T-helper 9 cell (primary cell): ENCODE measurements at places on chromosomes 5 and 9.

- DNase-seq, result no peak
Observed at GRCh38 chr9:122186777-122187470, 27.2 kb downstream of the MORN5 start.

GRCh38 chr5:139799359-139799758, 3.8 kb downstream of the PSD2 start:
- no peak for DNase-seq

GRCh38 chr9:127921557-127922120, 4.8 kb upstream of the ST6GALNAC4 start:
- DNase-seq, result peak; percentile 78

- DNase-seq, result no peak
Observed at GRCh38 chr9:93959739-93960154, 4.6 kb upstream of the BARX1 start.

- DNase-seq, result no peak
Observed at GRCh38 chr5:168407211-168407610, 79.1 kb upstream of the RARS1 start.

DNA sequence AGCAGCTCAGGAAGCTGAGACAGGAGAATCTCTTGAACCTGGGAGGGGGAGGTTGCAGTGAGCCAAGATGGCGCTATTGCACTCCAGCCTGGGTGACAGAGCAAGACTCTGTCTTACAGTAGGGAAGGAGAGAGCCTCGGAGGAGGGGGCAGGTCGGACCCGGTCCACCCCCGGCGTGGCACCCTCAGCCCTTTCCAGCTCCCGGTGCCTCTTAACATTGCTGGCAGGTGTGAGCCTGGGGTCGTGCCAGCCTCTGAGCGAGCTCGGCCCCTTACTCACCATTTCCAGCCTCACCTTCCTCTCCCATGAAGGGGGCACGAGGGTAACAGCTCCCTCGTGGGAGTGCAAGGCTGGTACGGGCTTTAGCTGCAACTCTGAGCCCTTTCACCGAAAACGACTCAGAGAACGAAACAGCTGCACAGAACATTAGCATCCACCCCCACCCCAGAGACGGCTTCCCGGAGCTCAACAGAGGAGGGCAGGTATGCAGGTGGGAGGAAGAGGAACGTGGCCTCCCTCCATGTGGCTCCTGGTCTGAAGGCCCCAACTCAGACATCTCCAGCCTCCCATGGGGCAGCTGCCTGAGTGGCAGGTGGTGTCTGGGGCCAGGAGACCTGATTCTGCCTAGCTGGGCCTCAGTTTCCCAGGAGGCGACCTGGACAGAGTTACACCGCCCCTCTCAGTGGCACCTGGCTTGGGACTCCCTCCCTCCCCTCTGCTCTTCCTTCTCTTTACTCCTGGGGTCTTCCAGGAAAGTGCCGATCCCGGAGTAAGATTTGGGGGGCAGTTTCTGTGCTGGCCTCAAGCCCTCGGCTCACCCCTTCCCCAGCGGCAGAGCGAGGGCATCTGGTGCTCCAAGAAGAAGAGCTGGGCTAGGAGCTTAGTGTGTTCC, 28.5 kb upstream of the ABO start:
- no peak for DNase-seq

GRCh38 chr5:126676195-126676624, 75.5 kb downstream of the PHAX start:
- DNase-seq, result peak; percentile 40

DNA sequence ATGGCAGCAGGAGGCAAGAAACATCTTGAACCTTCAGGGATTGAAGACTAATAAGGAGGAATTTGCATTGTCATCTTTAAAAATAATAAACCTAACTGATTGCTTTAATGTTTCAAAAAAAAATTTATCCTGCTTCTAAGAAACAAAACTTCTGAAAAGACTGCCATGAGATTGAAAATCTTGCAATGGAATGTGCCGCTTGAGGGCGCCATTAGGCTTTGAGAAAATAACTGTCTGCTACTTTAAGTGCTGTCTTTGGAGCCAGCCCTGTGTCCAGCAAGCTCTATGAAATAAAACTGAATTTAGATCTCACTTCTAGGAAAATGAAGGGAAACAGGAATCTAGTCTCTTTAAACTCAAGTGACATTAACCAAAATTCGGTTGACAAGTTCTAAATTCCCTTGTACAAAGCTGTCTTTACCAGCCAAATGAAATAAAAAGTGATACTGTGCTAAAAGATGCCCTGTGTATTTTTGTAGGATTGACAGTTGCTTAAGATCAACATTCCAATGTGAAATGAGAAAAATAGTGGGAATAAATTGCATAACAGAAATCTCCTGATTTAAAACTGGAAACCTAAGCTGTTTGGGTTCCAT, 79.4 kb downstream of the ESM1 start:
- DNase-seq, result peak; percentile 64

DNA sequence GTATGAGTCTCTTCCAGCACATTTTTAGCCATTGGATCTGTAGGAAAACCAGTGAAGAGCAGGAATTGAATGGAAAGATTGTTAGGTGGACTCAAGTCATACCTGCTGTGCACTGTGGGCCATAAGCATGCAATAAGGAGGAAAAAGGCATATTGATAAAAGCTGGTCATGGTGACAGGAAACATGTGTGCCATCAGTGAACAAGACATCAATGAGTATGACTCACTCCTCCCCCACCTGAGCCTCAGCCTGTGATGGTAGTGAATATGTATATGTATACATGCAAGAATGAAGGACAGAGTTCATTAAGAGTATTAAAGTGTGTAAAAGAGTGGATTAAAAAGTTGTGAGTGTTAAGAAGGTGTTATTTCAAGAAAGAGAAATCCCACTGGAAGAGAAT, 164.5 kb downstream of the TMEM38B start:
- DNase-seq, result no peak

- no peak for DNase-seq
Observed at GRCh38 chr9:131673068-131673467, 66.8 kb downstream of the RAPGEF1 start.

GRCh38 chr5:94575196-94575595, 43.2 kb downstream of the KIAA0825 start:
- DNase-seq, result no peak

DNA sequence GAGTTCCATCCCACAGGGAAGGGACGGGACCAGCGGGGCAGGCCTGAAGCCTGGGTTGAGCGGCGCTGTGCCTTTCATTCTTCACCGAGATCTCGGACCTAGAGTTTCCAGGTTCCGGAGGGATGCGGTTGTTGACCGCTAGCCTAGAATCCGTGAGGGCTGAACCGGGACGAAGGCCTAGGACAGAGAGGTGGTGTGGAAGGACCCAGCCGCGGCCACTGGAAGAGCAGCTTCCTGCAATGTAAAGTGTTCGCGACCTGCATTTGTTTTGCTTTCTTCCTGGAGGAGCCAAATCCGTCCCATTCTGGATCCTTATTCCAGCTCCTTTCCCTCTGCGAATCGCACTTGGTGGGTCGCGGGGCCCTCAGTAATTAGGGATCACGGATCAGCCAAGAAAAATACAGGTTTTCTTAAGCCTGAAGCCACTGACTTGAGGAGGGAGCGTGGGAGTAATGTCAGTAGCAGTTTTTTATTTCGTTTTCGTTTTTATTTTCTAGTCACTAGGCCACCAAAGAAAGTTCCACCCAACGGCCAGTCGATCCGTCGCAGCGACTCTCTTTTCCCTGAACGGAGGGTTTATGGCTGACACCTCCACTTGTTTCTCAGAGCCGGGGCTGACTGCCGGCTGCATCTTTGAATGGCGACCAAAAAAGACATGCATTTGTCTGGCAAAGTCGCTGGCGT, 48.6 kb downstream of the ANXA2R start:
- DNase-seq, result no peak

DNA sequence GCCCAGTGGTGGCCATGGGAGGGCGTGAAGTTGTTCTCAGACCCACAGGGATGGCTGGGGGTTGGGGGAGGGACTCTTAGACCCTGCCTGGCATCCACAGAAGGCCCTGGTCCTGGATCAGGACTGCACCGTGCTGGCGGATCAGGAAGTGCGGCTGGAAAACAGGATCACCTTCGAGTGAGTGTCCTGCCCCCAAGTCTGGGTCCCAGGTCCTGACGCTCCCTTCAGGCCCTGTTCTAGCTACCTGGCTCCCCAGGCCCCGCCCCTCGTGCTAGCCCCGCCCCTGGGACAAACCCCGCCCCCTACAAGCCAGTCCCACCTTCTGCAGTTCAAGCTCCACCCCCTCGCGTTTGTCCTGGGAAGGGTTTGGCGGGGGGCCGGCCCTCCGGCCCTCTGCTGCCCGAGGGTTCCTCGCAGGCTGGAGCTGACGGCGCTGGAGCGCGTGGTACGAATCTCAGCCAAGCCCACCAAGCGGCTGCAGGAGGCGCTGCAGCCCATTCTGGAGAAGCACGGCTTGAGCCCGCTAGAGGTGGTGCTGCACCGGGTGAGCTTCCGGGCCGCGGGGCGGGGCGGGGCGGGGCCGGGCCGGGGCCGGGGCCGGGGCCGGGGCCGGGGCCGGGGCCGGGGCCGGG, 12.9 kb downstream of the RGS14 start:
- no peak for DNase-seq

GRCh38 chr9:131402738-131403492, 9.0 kb downstream of the PRRC2B start:
- DNase-seq, result no peak

- DNase-seq, result no peak
Observed at GRCh38 chr5:98464737-98465330, 308.6 kb upstream of the RGMB start.

DNA sequence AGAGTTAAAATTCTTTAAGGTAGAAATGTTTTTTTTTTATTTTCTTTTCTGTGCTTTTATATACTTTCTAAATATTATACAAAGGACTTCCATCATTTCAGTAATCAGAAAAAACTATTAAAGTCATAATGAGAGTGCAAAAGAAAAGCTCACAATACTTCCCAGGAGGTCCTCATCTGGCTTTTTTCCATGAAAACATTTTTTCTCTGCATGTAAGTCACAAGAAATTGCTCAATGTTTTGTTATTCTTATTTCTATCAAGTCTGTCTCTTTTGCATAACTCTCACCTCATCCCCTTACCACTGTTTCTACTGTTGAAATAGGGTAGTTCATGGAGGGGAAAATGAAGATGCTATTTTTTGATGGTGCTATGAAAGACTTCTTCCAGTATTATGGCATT, 375.0 kb downstream of the TMEM232 start:
- DNase-seq, result no peak

DNA sequence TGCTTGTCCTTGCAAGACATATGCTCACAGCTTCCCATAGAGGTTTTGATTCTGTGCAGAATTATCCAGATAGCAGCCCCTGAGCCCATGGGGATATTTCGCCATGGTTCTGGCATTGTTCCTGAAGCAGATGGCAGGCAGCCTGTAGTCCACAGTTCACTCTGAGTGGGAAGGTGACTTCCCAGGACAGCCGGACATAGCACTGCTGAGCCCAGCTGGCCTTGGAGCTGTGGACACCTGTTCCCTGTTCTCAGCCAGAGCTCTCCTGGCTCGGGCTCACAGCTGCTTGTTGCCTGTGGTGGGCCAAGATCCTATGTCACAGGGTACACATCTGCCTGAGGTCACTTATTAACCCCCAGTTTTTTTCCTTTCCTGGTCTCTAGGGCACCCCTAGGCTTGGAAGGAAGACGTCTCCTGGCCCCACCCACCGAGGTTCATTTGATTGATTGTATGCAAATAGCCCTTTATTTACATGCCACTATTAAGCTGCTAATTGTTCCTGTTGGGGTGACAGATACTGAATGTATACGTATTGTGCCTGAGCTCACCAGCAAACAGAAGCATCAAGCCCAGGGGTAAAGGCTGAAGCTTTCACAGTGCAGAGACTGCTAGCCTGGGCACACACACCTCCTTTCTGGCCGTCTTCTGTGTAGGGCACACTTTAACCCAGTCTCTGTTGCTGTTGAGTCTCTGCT, 96.6 kb upstream of the DMRT1 start:
- DNase-seq, result no peak

- no peak for DNase-seq
Observed at GRCh38 chr5:34914671-34915138, 599 bp downstream of the RAD1 start.

GRCh38 chr9:127634021-127634420, 21.9 kb downstream of the STXBP1 start:
- no peak for DNase-seq

DNA sequence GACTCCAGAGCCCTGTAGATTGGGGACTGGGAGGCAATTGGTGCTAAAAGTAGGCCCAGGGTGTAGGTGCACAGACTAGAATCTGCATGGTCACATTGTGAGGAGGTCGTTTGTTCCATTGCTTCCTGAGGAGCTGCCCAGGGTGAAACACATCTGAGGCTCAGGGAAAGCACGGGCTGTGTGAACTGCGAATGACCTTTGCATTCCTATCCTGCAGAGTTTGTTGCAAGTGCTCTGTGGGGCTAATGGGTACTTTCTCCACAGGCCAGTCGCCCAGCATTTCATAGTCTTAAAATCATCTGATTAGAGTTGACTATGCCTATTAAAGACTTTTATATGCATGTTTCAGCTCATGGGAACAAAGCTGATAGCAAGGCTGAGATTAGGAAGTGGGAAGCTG, 14.4 kb upstream of the SLC46A2 start:
- DNase-seq, result no peak

- DNase-seq, result no peak
Observed at GRCh38 chr5:1864896-1865440, 17.8 kb downstream of the IRX4 start.

DNA sequence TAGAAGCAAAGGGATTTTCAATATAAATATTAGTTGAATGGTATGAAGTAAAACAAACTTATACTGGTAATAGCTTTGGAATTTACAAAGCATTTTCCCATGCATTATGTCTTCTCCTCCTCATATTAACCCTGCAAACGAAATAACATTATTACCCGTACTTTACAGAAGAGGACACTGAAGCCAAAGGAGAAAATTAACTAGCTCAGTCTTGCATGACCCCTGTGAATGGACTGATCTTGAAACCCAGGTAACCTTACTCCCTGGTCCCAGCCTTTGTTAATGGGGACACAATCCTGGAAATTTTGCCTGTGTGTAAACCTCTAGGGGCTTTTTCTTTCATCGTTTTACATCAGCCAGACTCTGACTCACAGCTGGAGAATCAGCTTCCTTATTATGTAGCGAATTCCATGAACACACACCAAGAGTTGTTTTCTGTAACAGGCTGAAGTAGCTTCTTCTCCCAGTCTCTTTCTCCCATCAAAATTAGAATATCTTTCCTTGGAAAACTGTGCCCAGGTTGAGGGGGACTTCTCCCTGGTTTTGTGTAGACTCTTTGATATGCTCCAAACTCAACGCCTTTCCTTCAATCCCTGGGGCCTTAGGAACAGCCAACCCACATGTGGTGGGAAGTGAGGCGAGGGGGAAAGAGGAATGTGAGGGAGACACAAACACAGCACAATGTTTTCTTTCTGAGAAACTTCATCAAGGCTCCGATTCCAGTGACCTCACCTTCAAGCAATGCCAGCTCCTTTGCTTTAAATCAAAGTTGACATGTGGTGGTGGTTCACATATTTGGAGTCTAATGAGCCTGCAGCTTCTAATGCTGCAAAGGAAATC, 480.9 kb upstream of the PAPPA start:
- DNase-seq, result no peak

- DNase-seq, result peak; percentile 62
Observed at GRCh38 chr5:65925044-65925600, 1.3 kb upstream of the ERBIN start.

DNA sequence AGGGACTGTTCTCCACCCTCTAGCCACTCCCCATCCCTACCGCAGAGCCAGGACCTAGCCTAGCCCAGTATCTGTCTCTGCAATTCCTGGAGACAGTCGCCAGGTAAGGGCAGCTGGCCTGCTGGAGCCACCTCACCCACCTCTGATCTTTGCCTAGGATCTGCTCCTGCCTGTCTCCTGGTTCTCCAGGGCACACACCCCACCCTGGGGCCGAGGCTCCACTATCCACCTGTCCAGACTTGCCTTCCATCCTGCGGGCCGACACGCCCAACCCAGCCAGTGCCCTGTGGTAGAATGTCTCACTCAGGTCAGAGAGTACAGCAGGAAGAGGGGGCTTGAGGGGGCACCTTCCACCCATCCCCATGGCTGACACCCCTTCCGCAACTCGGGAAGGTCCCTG, 15.7 kb upstream of the AQP7 start:
- DNase-seq, result no peak
